CD4-positive, alpha-beta memory T cell (primary cell): ENCODE measurements at places on chromosomes 2 and 18. TPM values are rescaled to one million over a fixed set of nuclear protein-coding genes. Genes with fewer than 3 reads are reported as not detected.
A peak's percentile ranks its signal among the peaks of the same experiment; 100 is the strongest.

Gene ALPP
- not detected for polyA plus RNA-seq

GRCh38 chr2:30665761-30666265 is 141.4 kb downstream of the CAPN13 start:
- DNase-seq, result no peak
- no peak overlapping the region for H3K4me3 ChIP-seq
- H3K27ac ChIP-seq, result no peak overlapping the region

DNA sequence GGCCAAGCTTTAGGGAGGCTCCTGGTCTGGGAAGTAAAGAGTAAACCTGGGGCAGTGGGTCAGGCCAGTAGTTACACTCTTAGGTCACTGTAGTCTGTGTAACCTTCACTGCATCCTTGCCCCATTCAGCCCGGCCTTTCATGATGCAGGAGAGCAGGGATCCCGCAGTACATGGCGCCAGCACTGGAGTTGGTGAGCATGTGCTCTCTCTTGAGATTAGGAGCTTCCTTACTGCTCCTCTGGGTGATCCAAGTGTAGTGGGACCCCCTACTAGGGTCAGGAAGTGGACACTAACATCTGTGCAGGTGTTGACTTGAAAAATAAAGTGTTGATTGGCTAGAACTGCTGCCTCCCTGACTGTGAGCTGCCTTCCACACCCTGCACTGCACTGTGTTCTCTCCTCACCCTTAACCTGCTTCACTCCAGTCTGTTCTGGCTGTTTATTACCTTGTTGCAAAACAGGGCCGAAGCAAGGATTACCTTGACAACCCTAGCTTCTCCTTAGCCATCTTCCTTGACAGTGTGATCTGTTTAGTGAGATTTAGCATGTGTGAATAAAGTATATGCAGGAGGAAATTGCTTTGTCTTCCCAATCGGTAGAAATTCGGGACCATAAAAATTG is 5.2 kb downstream of the RETREG2 start:
- peaks cover 45% of the 10 kb centered on the region for H3K4me1 ChIP-seq
- H3K27ac ChIP-seq, result no peak overlapping the region
- no peaks in the 10 kb centered on the region for H3K27me3 ChIP-seq
- H3K4me3 ChIP-seq, result no peak overlapping the region
- no peak for DNase-seq

DNA sequence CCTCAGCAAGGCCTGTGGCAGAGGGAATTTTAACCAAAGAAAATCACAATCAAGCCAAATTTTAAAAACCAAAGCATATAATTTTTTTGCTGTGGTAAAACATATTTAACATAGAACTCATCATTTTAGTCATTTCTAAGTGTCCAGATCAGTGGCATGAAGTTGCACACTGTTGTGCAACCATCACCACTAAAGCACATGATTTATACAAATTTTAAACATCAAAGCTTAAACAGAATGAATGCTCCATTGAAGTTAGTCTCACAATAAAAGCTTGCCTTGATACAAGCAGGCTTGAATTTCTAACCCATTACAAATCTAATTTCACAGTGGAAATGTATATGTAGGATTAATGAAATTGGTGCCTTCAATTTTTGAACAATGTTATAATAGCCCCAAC is 31.2 kb downstream of the FTCDNL1 start:
- no peaks in the 10 kb centered on the region for H3K27me3 ChIP-seq
- H3K36me3 ChIP-seq, result no peaks in the 10 kb centered on the region
- H3K4me3 ChIP-seq, result no peak overlapping the region
- no peaks in the 10 kb centered on the region for H3K4me1 ChIP-seq
- no peak overlapping the region for H3K27ac ChIP-seq
- DNase-seq, result no peak

DNA sequence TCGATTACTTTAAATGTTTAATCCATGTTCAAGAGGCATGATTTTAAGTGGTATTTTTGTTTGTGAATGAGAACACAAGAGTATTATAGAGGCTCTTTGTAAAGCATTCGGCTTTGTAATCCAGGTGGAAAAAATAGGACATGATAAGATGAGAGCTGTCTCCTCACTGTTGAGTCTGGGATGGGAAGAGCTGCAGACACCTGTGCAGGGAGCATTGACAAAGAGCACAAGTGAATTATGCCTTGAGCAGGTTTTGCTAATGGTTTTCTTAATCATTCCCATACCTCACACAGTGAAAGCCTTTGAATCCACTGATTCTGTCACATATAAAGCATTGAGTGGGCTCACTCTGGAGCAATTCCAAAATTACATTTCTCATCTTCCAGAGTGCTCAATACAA is 9.6 kb downstream of the COL6A3 start:
- no peaks in the 10 kb centered on the region for H3K4me1 ChIP-seq
- no peak overlapping the region for H3K4me3 ChIP-seq
- H3K36me3 ChIP-seq, result no peaks in the 10 kb centered on the region
- no peaks in the 10 kb centered on the region for H3K27me3 ChIP-seq
- DNase-seq, result no peak

- no peak overlapping the region for H3K27ac ChIP-seq
- DNase-seq, result no peak
- H3K27me3 ChIP-seq, result no peaks in the 10 kb centered on the region
- peaks cover 60% of the 10 kb centered on the region for H3K4me1 ChIP-seq
Observed at GRCh38 chr2:160477032-160477431, 16.6 kb downstream of the RBMS1 start.

GRCh38 chr2:70123051-70123828 is 36.0 kb downstream of the PCBP1 start:
- H3K36me3 ChIP-seq, result no peaks in the 10 kb centered on the region
- peak overlapping the region; percentile 99 for H3K4me3 ChIP-seq
- no peaks in the 10 kb centered on the region for H3K27me3 ChIP-seq
- H3K27ac ChIP-seq, result peak overlapping the region; percentile 97
- H3K4me1 ChIP-seq, result peaks cover 65% of the 10 kb centered on the region
- no peak for DNase-seq

DNA sequence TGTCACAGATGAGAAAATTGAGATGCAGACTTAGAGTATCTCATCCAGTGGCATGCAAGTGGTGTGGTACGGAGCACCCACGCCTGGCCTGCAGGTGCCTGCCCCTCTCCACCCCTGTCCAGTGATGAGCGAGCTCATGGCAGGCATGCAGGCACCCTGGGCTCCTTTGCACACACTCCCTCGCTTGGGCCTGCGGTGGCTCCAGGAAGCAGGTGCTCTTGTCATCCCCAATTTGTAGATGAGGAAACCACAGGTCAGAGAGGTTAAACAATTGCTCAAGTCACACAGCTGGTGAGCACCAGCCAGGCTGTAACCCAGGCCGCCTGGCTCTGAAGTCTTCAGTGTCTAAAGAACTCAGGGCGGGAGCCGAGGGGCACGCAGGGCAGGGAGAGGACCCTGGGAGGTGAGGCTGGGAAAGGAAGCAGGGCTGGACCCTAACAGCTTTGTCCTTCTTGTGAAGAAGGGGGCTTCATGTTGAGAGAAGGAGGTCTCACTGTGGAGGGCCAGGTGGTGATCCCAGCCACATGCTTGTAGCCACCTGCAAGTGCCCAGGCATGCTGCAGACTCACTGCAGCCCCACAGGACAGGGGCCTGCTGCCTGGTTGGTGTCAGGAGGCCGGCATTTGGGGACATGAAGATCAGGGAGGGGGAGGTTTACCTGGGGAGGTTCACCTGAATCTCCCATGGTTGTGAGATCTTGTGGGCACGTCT is 166.2 kb downstream of the SH3RF3 start:
- H3K4me3 ChIP-seq, result no peak overlapping the region
- no peaks in the 10 kb centered on the region for H3K27me3 ChIP-seq
- DNase-seq, result no peak
- no peaks in the 10 kb centered on the region for H3K4me1 ChIP-seq

GRCh38 chr2:71547616-71548285 is 94.4 kb downstream of the DYSF start:
- no peaks in the 10 kb centered on the region for H3K27me3 ChIP-seq
- no peak overlapping the region for H3K27ac ChIP-seq
- H3K4me1 ChIP-seq, result peaks cover 6% of the 10 kb centered on the region
- no peak for DNase-seq
- H3K4me3 ChIP-seq, result no peak overlapping the region

Gene CUL3
- polyA plus RNA-seq, result 63.2 TPM

DNA sequence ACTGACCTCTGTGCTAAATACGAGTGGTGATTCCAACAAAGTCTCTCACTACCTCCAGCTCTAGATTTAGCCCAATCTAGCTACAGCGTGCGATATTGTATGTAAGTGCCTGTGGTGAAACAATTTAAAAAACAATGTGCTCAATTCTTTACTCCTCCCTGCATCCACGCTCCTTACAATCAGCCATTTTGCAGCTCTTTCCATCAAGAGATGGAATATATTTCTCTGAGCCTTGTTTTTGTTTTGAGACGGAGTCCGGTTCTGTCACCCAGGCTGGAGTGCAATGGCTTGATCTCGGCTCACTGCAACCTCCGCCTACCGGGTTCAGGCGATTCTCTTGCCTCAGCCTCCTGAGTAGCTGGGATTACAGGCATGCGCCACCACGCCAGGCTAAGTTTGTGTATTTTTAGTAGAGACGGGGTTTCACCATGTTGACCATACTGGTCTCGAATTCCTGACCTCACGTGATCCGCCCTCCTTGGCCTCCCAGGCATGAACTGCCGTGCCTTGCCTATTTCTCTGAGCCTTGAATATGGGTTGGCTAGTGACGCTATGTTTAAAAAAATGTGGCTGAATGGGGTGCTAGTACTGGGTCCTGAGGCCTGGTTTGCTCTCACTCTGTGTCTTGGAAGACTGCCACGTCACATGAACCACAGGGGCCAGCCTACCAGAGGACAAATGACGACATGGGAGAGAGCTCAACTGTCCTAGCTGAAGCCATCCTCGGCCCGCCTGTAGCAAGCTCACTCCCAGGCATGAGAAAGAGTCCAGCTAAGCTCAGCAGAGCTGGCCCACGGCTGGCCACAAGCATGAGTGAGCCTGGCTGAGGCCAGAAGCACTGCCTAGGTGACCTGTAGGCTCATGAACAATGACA is 14.8 kb downstream of the WDFY1 start:
- H3K27ac ChIP-seq, result no peak overlapping the region
- no peaks in the 10 kb centered on the region for H3K27me3 ChIP-seq
- H3K4me3 ChIP-seq, result no peak overlapping the region
- DNase-seq, result no peak
- peaks cover 39% of the 10 kb centered on the region for H3K4me1 ChIP-seq
- H3K36me3 ChIP-seq, result no peaks in the 10 kb centered on the region

GRCh38 chr18:3340682-3341097 is 78.8 kb downstream of the MYL12B start:
- H3K4me3 ChIP-seq, result no peak overlapping the region
- H3K36me3 ChIP-seq, result no peaks in the 10 kb centered on the region
- H3K27ac ChIP-seq, result no peak overlapping the region
- DNase-seq, result no peak
- no peaks in the 10 kb centered on the region for H3K4me1 ChIP-seq

Gene TRABD2A
- 81.2 TPM for polyA plus RNA-seq

DNA sequence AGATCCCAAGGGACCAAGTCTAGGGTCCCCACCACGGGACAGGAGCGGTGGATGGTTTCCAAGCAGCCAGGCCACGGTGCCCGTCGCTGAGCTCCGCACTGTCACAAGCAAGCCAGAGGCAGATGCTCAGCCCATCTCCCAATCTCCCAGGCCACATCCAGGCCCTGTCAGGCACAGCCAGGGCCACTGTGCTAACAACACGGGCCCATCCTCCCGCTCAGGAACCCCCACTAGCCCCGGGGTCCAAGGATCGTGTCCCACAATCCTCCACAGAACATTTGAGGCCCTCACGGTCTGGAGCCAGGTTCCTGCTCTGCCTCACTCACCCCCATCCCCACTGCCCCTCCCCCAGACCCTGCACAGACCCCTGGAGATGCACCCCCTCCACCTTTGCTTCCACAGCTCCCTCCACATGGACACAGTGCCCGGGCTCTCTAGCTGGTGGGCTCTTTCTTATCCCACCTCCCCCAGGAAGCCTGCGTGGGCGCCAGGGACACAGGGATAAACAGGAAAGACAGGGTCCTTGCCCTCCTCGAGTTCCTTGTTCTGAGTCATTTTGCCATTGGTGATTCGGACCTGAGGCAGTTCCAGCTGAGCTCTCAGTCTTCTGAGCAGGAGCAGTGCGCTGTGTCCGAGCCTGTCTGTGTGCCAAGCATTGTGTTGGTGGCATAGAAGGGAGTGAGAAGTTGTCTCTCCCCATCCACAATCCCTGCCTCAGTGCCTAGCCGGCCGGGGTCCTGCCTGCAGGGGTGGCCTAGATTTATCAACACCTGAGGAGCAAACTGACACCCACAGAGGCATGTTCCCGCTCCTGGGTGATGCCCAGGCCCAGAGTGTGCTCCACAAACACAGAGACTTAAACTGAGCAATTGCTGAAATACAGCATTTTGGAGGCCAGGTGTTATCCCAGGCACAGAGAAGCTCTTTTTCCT is 7.0 kb downstream of the CROCC2 start:
- H3K27me3 ChIP-seq, result no peaks in the 10 kb centered on the region
- no peak for DNase-seq
- H3K36me3 ChIP-seq, result no peaks in the 10 kb centered on the region
- H3K4me3 ChIP-seq, result no peak overlapping the region
- no peak overlapping the region for H3K27ac ChIP-seq

Gene CSRNP3
- polyA plus RNA-seq, result not detected

DNA sequence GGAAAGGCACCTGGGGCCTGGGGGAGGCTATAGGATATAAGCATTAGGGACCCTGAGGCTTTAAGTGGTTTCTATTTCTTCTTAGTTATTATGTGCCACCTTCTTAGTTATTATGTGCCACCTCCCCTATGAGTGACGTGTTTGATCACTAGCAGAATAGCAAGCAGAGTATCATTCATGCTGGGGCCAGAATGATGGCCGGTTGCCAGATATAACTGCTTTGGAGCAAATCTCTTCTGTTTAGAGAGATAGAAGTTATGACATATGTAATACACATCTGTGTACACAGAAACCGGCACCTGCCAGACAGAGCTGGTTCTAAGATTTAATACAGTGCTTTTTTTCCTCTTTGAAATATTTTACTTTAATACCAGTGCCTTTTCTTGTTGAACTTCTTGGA is 29.4 kb downstream of the LIPG start:
- no peak overlapping the region for H3K27ac ChIP-seq
- no peak overlapping the region for H3K4me3 ChIP-seq
- no peaks in the 10 kb centered on the region for H3K27me3 ChIP-seq

DNA sequence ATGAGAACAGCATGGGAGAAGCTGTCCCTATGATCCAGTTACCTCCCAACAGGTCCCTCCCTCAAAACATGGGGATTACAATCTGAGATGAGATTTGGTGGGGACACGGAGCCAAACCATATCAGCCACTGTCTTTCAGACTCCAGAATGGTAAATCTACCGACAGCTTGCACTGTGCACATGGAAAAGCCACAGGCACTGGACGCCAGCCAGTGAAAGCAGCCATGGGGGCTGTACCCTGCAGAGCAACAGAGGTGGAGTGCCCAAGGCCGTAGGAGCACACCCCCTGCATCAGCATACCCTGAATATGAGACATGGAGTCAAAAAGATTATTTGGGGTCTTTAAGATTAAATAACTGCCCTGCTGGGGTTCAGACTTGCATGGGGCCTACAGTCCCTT is 218.4 kb downstream of the PDE1A start:
- no peaks in the 10 kb centered on the region for H3K36me3 ChIP-seq
- H3K27me3 ChIP-seq, result no peaks in the 10 kb centered on the region
- no peak overlapping the region for H3K27ac ChIP-seq
